ENCODE measurements at places on chromosomes 5 and 9.

GRCh38 chr5:65172486-65173129, 309.1 kb downstream of the ADAMTS6 start:
- DNase-seq = no peak

DNA sequence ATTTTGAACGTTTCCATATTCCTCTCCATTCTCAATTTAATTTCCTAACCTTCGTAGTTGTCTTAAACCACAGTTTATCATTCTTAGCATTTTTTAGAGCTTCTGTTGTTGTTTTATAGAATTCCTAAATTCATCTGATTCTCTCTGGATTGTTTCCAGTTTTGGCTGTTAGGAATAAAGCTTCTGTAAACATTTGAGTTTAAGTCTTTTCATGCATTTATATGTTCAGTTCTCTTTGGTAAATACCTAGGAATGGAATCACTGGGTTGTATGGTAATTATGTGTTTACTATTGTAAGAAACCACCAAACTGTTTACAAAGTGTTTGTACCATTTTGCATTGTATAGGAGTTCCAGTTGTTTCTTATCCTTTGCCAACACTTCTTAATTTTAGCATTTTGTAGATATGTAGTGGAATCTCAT, 29.7 kb downstream of the GPR21 start:
- DNase-seq = no peak

DNA sequence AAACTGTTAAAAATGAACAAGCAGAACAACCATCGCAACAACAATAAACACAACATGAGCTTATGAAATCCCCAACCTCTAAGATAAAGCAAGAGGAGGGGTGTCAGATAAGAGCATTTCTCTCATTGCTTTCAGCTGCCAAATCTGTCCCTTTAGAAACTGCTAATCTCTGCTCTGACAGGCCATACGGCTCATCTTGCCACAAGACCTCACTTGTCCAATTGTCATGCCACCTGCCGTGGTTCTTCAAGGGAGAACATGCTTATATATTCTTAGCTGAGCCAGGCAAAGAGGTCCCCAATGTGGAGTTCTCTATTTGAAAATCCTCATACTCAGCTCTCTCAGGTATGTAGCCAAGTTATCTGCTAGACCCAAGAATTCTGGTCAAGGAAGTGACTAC, 405.0 kb upstream of the TNC start:
- DNase-seq = no peak

GRCh38 chr5:3320317-3320875, 275.2 kb upstream of the IRX1 start:
- no peak for DNase-seq

DNA sequence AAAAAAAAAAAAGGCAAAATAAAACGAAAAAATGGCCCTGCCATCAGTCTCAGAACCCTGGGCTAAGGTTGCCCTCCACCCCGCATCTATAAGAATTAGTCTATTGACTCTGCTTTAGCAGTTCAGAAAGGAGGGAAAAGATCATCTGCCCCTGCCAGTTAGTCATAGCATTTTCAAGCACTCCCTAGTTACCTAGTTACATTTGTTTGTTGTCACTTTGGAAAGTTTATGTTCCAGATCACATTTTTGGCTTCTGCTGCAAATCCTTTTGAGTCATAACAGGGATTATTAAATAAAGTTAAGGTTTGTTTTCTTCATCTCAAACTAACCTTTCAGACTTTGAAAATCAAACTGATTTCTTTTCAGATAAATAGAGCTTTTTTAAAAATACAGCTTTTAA, 52.1 kb downstream of the AQP7 start:
- DNase-seq = no peak

GRCh38 chr5:64534033-64534432, 28.2 kb downstream of the RGS7BP start:
- no peak for DNase-seq

GRCh38 chr5:40569546-40570270, 110.0 kb upstream of the PTGER4 start:
- DNase-seq = no peak

DNA sequence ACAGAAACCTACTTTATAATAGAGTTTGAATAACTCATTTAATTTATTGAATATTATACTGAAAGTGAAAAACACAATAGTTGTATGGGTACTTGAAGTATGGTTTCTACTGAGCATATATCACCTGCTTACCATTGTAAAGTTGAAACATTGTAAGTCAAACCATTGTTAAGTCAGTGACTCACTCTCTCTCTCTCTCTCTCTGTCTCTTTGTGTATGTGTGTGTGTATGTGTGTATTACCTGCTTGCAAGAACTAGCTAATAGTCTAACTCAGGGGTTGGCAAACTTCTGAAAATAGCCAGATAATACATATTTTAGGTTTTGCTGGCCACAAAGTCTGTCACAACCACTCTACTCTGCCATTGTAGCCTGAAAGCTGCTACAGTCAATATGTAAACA, 564.3 kb upstream of the ZNF608 start:
- no peak for DNase-seq

DNA sequence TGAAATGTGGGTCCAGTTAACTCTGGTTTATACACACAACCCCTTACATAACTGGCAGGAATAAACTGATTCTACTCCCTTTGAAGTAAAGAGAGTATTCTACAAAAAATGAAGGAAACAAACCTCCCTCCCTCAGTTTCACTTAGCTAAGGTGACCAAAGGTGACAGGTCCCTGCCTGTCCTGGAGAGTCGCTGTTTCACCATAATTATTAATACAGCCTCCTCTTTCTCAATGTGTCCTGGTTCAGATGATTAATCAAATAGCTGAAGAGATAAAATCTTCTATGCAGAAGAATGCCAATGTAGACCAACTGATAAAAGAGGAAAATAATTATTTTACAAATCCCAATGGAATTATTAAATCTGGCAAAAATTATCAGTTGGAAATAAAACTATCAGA, 163.7 kb upstream of the GNA14 start:
- no peak for DNase-seq

GRCh38 chr9:86185872-86186271, 73.6 kb downstream of the C9orf153 start:
- DNase-seq = no peak

GRCh38 chr9:88076286-88077070, 61.8 kb downstream of the SPATA31C2 start:
- DNase-seq = peak; percentile 91

- no peak for DNase-seq
These were observed 353.6 kb downstream of the TLE4 start for GRCh38 chr9:79925326-79925725.

DNA sequence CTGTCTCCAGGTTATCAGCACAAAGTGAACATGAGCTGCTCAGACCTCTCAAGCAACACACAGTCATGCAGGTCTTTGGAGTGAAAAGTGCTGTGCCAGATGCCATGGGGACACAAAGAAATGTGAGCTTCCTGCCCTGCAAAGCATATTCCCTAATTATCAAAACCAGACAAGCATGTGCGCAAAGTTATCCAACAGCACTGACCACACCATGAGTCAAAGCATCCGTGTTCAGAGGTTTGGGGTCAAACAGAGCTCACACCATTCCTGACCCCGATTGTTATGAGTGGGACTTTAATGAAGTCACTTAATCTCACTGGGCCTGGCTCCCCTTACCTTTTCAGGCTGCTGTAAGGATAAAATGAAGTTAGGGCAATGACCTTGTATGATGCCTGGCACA, 138.5 kb downstream of the SLIT3 start:
- DNase-seq = no peak

DNA sequence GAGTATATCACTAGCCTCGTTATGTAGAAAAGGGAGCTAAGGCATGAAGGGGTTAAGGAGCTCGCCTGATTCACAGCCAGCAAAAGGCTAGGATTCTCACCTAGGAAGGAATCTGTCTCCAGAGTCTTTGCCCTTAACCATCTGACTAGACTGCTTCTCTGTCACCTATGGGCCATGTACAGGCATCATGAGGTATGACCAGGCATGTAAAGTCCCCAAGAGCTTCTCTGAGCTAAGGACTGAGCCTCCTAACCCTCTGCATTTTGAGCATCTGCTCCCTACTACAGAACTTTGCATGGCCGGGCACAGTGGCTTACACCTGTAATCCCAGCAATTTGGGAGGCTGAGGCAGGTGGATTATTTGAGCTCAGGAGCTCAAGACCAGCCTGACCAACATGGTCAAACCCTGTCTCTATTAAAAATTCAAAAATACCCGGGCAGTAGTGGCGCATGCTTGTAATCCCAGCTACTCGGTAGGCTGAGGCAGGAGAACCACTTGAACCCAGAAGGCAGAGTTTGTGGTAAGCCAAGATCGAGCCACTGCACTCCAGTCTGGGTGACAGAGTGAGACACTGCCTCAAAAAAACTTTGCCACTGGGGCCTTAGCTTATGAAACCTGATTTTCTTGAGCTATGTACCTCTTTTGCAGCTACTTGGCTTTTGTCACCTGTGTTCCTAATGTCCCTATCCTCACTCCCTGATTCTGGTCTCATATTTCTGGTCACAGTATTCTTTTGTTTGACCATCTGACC, 33.2 kb upstream of the IL7R start:
- no peak for DNase-seq

DNA sequence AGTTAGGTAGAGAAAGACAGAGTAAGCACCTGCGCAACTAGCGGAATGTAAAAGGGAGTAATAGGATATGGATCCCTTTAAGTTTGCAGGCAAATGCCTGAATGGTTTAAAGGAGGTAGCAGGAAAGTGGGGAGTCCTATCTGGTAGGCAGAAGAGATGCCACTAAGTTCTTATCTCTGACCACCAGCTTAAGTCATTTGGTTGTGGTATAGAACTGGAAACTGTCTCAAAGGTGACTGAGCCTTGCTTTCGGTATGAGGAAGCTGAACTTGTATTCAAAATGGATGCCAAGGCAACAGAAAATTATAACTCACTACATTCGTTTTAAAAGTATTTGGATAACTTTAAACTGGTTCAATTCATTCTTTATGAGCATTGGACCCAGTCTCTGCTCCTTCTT, 475.6 kb downstream of the DMRTA1 start:
- DNase-seq = no peak

DNA sequence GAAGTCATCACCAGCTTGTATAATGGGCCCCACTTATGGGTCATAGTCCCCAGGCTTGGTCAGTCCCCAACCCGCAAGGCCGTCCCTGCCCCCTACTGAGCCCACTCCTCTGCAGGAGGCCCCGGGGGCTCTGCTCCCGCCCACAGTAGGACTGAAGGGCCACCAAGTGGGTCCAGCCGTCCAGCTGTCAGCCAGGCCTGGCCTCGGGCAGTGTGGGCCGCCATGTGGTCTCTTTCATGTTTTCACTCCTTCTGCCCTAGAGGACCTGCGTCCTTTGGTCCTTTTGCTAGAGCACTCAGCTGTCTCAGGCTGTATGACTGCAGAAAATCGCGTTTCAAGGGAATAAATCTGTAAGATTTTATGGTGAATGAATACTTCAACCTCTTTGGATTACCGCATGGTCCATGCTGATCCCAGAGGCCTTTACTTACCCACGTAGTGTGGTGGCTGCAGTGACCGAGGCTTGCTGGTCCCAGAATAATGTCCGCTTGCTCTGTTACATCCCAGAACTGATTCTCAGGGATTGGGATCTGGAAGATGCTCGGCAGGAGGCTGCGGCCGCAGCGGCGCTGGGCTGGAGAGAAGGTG, 105.7 kb upstream of the FAM120A start:
- DNase-seq = no peak

GRCh38 chr9:2781336-2781735, 62.6 kb downstream of the PUM3 start:
- no peak for DNase-seq

- DNase-seq = no peak
These were observed 619.6 kb upstream of the ADAMTS16 start for GRCh38 chr5:4520559-4520958.

GRCh38 chr9:96253059-96253696, 48.8 kb downstream of the HSD17B3 start:
- DNase-seq = no peak

DNA sequence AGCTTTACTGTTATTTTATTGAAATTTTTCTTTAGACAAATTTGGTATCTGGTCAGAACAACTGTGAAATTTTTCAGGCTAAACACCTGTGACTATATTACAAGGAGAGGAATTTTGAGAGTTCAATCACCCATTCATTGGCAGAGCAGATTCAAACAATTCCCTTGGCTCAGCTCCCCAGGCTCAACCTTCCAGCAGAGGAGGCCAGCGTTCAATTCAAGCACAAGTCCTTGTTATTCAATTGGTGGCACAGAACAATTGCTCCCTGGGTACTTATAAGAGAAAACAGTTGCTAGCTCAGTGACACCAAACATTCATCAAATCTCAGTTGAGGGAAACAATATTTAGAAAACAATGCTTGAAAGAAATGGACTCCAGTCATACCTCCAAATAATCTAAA, 83.3 kb downstream of the SUSD1 start:
- DNase-seq = peak; percentile 41

GRCh38 chr5:26802944-26803343, 235.4 kb downstream of the CDH9 start:
- DNase-seq = no peak

DNA sequence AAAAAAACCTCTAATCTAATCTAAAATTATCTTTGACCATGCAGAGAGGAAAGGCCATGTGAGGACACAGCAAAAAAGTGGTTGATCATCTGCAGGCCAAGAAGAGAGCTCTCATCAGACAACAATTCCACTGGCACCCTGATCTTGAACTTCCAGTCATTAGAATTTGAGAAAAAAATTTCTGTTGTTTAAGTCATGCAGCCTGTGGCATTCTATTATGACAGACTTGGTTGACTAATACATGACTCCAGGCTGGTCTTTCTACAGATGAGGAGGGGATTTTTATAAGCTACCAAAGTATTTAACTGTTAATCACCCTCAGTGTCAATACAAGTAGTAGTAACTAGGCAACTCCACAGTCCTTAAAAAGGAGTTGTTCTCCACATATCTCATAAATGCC, 358.5 kb upstream of the RGMB start:
- no peak for DNase-seq

- DNase-seq = peak; percentile 57
These were observed 701 bp upstream of the ZNF462 start for GRCh38 chr9:106862110-106862820.

DNA sequence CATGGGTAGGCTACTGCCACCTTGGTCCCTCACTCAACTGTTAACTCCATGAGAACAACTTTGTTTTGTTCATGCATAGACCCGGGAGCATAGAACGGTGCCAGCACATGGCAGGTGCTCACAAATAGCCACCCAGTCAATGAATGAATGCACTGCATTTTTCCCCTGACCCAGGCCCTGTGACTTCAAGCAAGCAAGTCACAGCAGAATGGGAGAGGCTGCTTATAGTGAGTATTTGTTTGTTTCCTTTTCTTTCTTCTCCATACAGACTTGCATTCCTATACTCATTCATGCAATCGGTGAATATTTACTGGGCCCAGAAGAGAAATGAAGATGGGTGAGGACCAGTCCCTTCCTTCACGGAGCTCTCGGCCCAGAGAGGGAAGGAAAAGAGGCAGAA, 62.0 kb downstream of the SHB start:
- no peak for DNase-seq

GRCh38 chr5:149317281-149318048, 27.8 kb upstream of the GRPEL2 start:
- no peak for DNase-seq
